Muscle of leg (tissue), 16 donors: ENCODE measurements at places on chromosomes 7 and 10.
A peak's percentile ranks its signal among the peaks of the same experiment; 100 is the strongest.

DNA sequence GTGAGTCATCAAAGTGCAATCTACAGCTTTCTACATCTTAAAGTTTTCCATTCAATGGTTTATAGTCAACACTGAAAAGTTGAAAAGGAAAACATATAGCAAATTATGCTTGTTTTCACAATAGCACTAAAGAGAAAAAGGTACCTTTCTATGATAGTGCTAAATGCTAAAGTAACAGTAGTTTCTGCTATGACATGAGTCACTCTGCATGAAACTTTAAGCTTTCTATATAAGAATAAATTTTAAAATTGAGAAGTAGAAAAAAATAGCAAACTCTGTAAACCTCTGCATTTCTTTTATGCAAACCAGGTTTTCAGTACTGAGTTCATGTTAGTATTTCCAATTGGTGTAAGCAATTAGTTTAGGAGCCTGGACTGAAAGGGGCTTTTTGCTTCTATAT is 31.2 kb upstream of the TMEM168 start:
- no peak for DNase-seq

GRCh38 chr10:59720377-59720776 is 10.7 kb upstream of the SLC16A9 start:
- DNase-seq: no peak

GRCh38 chr10:13550802-13551201 is 22.0 kb upstream of the BEND7 start:
- DNase-seq: no peak

DNA sequence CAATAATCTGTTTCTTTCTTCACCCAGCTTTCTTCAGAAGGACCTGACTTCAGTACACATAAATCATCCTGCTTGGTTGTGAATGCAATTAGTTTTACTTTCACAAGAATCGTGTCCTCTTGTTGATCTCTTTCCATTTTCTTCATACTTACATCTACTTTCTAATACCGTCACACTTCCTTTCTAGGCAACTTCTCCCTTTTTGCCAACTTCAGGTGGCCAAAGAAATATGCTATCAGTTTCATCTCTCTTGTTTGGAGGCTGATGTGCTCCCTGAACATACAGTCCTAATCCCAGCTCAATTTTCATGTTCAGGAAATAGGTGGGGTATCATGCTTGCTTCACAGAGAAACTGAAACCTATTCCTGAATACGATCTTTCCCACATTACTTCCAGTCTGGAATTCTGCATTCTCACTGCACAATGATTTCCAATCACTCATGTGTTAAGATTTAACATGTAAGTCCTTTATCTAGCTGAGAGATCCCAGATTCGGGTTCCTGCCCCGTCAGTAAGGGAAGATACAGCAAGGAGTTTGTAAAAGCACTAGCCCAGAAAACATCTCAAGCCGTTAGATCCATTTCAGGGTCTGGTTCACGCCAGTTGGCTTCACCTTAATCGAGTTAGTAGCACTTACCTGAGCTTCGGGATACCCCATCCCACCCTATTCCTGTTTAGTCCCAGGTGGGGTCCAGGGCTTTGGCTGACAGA is 994 bp downstream of the SLC25A28 start:
- peak; percentile 16 for DNase-seq

DNA sequence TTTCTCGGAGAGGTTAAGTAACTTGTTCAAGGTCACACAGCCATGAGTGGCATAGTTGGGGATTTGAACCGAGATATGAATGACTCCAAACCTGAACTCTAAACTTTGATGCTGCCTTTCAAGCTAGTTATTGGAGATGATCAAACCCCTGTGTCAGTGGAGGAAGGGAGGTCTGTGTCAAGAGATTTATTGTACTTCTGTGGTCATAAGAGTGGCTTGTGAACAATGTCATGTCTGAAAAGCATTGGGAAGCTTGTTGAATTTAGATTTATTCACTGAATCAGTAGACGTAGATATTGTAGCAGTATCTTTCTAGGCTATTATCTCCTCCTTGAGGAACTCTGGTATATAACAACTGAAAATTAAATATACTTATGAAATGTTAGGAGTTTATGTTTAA is 27.3 kb downstream of the SNX10 start:
- no peak for DNase-seq

DNA sequence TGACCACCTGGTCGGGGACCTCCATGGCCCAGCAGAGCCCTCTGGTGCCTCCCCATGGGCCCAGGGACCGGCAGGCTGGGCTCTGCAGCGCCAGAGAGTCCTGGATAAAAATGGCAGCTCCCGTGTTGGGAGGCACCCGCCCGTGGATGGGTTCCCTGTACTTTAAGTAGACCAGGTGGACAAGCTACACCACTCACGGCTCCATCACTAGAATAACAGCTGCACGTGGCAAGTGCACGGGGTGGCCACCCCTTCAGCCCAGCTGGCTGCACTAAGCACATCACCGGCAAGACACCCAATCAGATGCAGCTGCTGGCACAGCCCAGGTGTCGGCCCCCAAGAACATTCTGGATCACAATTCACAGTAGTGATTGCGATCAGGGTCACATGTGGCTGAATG is 69.8 kb downstream of the DIP2C start:
- DNase-seq: peak; percentile 31

DNA sequence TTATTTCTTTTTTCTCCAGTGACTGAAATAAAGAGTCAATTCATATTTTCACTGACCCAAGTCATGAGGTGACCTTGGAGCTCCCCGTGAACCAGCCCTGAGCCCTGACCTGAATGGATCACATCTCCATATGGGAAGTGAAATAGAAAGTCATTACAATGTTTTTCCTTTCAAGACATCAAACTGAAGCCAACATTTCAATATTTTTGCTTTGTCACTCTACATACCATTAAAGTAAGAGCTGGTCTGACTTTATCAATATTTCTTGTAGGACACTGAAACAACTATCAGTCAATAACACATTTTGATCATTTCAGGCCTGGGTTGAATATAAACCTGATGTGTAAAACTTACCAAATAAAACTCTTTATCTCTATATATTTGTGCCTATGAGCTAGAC is 249.8 kb upstream of the PHF14 start:
- DNase-seq: no peak

GRCh38 chr10:6497620-6498019 is 82.5 kb downstream of the PRKCQ start:
- DNase-seq: no peak

- no peak for DNase-seq
These were observed 235.7 kb upstream of the TCERG1L start for GRCh38 chr10:131547129-131547799.

- no peak for DNase-seq
These were observed 20.1 kb downstream of the MGAM2 start for GRCh38 chr7:142131439-142132185.

DNA sequence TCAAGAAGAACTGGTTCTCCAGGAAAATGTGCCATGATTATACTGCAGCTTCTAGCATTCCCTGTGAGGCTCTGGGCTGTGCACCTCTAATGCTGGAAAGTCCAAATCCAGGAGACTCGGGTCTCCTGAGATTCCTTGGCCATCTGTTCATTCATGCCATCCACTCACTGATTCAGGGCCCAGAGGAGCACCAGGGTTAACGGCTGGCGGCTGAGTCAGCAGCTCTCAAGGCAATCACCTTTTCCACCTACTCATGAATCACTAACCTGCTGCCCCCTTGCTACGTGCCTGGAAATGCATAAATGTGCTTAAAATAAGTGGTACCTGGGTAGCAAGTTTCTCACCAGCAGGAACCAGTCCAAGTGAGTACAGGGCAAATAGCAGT is 132.7 kb downstream of the KCNMA1 start:
- no peak for DNase-seq

DNA sequence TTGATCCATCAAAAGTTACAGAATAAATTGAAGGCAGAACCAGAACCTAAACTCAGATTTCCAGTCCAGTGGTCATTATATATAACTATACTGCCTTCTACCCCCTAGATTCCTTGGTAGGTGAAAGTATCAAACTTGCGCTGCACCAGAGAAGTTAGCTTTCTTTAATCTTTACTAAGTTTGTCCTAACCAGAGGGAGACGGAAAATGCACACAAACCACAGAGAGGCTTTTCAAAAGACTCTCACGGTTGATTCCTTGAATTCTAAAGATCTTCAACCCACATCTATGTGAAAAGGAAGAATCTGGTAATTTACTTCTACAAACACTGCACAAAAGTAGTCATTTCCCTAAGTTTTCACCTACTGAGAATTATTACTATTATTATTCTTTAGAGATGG is 18.2 kb upstream of the KIAA1549 start:
- no peak for DNase-seq

- DNase-seq: peak; percentile 54
These were observed 5.9 kb downstream of the TSPAN33 start for GRCh38 chr7:129150199-129150996.

- DNase-seq: no peak
These were observed 111.8 kb downstream of the MYL10 start for GRCh38 chr7:101517304-101517703.

GRCh38 chr7:151389768-151390597 is 19.9 kb downstream of the WDR86 start:
- DNase-seq: no peak

DNA sequence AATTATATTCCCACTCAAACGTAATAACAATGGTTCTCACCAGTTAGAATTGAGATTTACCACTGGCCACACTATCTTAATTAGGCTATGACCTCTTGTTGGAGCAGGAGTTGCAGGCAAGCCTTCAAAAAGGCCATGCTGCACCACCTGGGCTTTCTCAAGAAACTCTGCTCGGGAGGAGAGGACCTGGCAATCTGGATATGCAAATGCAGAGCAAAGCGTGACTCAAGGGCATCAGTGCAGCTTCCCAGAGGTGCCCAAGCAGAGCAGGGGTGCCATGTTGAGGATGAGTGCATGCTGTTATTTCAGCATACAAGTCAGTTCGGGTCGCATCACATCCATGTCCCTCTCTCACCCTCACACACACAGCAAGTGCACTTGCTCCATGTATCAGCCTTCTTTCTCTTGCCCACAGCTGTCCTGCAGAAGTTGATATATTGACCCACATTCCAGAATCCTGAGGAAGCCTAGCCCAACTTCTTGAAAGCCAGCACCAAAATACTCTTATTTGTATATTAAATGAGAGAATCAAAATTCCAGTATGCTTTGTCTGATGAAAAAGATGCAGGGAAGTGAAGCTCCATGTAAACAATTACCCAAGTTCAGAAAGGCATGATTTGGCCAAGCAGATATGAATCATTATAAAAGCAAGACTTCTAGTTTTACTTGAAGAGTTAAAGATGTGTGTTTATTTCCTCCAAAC is 55.7 kb upstream of the IL6 start:
- no peak for DNase-seq

- DNase-seq: peak; percentile 95
These were observed 105.3 kb downstream of the PLXDC2 start for GRCh38 chr10:19921300-19922140.

GRCh38 chr10:131729938-131730660 is 170.7 kb upstream of the PPP2R2D start:
- no peak for DNase-seq

DNA sequence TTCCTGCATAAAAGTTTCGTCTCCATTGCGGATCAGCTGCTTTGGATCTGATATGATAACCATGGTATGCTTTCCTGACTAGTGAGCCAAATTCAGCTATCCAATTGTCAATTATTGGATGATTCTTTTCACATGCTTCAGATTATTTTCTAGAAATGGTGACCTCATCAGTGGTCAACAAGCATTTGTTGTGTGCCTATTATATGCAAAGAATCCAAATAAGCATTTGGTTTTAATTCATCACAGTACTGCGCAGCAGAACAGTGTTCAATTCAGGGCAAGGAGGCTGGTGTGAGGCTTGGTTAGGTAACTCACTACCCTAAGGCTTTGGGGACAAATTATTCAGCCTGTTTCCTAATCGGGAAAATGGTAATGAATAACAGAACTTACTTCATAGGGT is 200.5 kb downstream of the SKAP2 start:
- DNase-seq: peak; percentile 20

DNA sequence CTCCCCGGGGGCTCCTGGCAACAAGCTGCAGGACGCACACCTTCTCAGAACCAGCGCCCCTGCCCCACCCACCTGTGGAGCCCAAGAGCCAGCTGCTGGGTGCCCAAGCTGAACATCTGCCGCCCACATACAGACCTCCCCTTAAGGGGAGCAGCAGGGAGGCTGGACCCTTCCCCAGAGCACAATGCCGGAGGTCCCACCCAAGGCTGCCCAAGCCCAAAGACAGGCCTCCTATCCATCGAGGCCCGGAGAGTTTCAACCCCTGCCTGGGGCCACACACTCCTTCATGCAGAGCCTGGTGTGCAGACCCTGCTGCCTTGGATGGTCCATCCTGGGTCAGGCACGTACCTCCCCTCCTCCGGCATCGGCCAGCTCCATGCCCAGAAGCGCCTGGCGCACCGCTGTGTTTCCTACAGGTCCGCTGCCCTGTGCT is 48.7 kb downstream of the VIPR2 start:
- no peak for DNase-seq

GRCh38 chr10:111724121-111724520 is 459.4 kb downstream of the GPAM start:
- DNase-seq: no peak

DNA sequence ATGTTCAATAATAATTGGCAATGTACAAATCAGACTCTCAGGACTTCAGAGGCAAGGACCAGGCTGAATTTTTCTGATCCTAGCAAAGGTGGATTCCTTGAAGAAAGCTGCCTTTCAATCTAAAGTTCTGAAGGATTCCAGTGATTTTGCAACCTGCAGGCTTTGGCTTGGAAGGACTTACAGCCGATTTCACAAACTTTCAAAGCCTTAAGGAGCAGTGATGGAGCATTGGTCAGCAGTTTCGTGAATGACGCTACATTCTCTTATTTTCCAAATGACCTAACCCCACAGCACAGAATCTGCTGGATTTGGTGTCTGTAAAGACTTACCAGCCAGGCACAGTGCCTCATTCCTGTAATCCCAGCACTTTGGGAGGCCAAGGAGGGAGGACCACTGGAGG is 167.5 kb downstream of the ARHGAP12 start:
- DNase-seq: no peak

DNA sequence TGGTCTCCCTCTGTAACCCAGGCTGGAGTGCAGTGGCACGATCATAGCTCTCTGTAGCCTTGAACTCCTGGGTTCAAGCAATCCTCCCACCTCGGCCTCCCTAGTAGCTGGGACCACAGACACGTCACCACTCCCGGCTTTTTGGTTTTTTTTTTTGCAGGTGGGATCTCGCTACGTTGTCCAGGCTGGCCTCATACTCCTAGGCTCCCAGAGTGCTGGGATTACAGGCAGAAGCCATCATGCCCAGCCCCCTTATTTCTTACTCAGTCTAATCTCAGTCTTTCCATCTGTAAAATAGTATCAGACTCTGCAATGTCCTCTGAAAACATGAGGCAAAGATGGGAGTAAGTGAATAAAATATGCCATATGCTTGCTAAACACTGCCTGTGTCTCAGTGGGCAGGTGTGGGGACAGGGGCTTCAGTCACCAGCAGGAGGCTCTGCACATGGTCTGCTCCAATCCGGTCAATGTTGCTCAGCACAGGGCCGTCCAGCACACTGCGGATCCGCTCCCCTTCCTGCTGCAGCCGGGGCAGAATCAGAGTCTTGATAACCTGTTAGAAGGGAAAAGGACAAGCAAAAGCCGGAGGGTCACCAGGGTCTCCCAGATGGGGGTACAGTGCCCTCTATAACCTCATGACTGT is 8.2 kb downstream of the AP4M1 start:
- DNase-seq: no peak
